ENCODE measurements at places on chromosomes 5 and 9.

DNA sequence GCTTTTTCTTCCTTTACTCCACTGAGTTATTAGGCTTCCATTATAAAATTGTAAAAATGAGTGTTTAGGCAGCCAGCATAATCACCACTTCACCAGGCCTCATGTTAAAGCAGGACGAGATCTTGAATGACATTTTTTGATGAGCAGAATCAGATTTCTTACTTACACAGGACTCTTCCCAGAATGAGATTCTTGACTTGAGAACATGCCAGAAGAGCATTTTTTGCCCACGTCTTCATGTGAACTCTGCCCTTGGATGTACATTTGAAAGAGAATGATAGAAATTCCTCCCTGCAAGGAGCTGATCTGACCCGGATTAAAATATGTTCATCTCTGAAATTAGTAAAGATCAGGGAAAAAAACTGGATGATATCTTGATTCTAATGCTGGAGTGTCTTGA is 212.1 kb upstream of the ADRA1B start:
- no peak for DNase-seq

- DNase-seq, result peak; percentile 81
Measured at GRCh38 chr9:14307989-14308852, 5.7 kb downstream of the NFIB start.

DNA sequence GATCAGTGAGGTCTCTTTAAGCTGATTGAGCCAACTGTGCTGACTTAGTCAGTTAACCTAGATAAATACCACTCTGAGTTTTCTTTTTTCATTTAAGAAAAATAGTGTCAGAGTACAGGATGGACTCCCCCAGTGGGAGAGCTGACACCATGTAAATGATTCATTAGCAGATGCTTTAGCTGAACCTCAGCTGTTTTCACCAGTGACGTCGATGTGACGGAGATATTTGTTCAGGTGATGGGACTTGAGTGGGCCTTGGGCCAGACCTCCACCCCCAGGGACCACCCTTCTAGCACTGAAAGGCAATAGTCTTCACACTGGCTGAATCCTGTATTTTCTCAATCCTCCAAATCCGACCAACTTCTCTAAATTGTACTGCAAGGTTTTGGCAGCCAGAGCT is 196.1 kb downstream of the GAS1 start:
- DNase-seq, result no peak

DNA sequence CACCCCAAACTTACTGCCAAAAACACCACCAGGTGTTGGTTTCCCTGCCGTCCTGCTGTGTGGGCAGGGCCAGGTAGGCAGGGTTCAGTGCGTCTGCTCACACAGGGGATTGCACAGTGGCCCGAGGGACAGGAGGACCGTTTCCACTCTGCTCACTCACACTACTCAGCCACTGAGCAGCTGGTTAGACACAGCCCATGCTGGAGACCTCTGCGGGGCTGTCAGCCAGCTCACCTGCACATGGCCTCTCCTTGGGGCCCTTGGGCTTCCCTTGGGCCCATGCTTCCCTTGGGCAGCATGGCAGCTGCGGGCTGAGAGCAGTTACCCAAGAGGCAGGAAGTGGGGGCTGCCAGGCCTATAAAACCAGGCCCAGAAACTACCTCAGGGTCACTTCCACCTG is 79.0 kb downstream of the SYK start:
- no peak for DNase-seq

GRCh38 chr9:13596383-13596970 is 317.0 kb upstream of the MPDZ start:
- no peak for DNase-seq

- DNase-seq, result peak; percentile 61
Measured at GRCh38 chr9:99057665-99058625, 47.0 kb upstream of the TGFBR1 start.

DNA sequence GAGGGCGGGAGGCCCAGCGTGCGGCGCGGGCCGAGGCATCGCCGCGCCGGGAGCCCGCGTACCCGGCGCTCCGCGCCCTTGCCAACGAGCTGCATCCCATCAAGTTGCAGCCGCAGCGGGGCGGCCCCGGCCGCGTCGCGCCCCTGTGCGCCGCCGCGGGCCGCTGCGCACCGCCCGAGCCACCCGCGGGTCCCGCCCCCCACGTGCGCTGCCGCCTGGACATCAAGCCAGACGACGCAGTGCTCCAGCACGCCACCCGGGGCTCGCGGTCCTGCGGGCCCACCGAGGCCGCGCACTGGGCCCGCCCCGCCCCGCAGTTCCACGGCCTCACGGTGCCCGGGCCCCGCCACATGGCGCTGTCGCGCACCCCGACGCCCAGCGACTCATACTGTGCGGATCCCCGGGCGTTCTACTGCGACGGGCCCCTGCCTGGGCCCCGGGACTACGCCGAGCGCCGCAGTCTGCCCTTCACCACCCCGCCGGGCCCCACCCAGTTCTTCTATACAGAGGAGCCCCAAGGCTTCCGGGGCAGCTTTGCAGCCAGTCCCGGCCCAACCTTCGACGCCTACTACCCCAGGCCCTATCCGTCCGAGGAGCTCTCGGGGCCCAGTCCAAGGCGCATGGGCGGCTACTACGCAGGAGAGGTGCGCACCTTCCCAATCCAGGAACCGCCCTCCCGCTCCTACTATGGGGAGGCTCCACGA is 2.6 kb downstream of the AJM1 start:
- DNase-seq, result no peak

DNA sequence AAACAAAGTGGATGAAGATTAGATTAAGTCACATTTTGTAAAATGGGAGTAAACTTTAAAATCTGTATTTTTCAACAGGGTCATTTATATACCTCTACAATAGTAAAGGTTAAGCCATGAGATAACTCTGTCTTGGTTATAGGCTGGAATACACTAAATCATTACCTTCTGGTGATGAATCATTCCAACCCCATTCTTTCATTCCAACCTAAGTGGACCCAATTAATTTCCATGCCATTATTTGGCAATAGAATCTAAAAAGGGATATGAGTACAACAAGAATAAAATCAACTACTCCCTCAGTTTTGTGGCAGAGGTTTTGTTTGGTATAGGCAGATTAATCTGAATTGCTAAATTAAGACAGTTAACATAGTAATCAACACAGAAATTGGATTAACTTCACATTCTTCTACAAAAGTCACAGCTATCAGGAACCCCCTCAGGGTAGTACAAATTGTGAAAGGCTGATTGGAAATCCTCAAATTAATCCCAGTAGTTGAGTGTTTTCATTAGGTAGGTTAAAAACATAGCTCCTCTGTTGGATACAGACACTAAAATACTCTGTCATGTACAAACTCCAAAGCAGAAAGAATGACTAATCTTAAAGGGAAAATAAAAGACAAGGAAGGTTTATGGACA is 54.2 kb downstream of the ELAVL2 start:
- DNase-seq, result no peak

DNA sequence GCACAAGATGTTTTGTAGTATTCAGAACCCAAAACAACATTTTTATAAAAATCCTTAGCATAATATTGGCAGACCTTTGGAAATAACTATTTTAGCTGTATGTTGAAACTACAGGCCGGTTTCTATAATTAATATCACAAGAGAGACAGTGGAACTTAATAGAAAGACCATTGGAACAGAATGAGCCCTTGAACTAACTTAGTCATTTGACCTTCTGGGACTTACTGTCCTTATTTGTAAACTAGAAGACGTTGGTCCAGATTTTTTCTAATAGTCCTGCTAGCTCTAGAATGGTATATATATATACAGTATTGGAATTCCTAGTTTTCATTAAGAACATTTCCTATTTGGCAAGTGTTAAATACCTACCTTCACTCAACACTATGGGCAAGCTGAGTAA is 69.5 kb upstream of the ALDH1A1 start:
- no peak for DNase-seq

GRCh38 chr5:88813805-88814575 is 69.0 kb downstream of the MEF2C start:
- DNase-seq, result no peak

- DNase-seq, result peak; percentile 44
Measured at GRCh38 chr5:456351-457194, 13.6 kb downstream of the EXOC3 start.

GRCh38 chr5:113246361-113246870 is 188.4 kb downstream of the TSSK1B start:
- DNase-seq, result no peak

- DNase-seq, result no peak
Measured at GRCh38 chr9:99457406-99457805, 235.3 kb downstream of the SEC61B start.

GRCh38 chr5:149666212-149666852 is 63.8 kb upstream of the PPARGC1B start:
- DNase-seq, result no peak

DNA sequence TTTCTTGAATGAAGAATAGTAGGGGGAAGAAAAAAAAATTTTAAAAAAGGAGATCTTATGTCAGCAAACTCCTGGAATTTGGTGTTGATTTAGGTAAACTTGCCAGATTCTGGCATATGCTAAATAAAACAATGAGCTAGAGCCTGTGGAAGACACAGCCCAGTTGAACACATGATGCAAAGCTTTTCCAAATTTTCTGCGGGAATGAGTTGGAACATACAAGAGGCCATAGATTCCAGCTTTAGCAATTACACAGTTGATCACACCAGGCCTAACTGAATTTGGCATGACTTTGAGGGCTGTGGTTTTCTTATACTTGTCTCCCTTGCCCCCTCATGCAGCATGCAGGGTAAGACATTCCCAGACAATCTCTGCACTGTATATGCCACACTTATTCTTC is 297.0 kb downstream of the SH3GL2 start:
- peak; percentile 27 for DNase-seq

GRCh38 chr9:137899551-137900360 is 22.2 kb downstream of the CACNA1B start:
- DNase-seq, result no peak

GRCh38 chr9:130713286-130713960 is 19.8 kb downstream of the EXOSC2 start:
- DNase-seq, result no peak

DNA sequence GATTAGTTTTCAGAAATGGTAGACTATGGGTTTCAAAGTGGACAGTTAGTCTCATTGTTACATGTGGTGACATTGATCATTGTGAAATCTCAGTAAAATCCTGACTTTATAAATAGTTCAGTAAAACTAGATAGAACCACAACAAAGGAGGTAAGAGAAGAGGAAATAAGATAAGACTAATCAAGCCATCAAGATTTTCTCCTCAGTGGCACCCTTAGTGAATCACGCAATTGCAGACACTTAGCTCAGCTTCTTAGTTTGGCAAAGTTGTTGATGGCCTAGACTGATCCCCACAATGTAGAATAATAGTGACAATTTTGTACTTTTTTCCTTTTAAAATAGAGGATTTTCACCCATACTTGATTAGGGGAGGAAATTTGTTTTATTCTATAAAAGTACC is 426.7 kb upstream of the ITGA1 start:
- no peak for DNase-seq

GRCh38 chr5:154819546-154819945 is 30.9 kb downstream of the FAXDC2 start:
- no peak for DNase-seq

DNA sequence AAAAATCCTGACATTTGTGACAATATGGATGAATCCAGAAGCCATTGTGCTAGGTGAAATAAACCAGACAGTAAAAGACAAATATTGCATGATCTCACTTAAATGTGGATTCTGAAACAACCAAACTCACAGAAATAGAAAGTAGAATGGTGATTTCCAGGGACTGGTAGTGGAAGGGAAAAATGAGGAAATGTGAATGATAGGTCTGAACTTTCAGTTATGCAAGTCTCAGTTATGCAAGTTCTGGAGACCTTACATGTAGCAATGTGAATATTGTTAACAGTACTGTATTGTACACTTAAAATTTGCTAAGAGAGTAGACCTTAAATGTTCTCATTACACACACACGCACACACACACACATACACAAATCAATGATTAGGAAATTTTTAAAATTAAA is 84.9 kb downstream of the SLCO4C1 start:
- DNase-seq, result no peak

GRCh38 chr5:98880598-98880997 is 48.2 kb downstream of the CHD1 start:
- DNase-seq, result peak; percentile 5

- DNase-seq, result no peak
Measured at GRCh38 chr9:33170464-33171415, 3.6 kb upstream of the B4GALT1 start.

DNA sequence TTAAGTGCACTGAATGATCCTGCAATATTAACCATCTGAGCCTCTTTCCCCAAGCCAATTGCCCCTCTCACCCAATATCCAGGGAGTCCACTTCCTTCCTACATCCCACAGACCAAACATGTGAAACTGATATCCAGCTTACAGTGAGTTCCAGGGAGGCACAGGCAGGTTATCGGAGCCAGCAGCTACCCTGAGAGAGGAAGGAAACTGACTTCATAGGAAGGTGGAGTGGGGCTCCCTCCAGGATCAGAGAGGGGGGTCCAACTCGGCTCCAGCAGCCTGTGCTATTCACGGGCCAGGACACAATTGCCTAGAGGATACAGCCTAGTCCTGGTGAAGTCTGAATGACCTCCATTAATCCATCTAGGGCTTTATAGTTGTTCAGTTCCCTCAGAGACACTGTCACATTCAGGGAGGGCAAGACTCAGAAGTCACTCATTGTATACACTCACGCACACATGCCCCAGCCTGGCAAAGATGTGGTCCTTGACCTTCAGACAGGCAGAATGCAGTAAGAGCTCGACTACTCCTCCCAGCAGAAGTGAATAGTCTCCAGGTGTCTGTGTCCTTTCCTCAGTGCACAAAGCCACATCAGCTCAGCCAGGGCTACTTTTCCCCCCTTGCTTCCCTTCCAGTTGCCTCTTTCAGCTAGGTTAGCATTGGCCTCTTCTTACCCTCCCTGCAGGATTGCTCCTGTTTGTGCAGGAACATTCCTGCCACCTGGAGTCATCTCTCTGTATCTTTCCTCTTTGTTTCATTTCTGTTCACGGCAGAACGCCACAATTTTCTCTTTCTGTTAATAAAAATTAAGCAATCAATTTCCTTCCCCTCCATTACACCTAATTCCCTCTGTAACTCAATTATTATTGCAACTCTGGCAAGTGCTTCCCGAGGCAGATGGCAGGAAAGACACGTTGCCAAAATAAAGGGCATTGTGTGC is 501.7 kb downstream of the ARHGEF28 start:
- peak; percentile 54 for DNase-seq

DNA sequence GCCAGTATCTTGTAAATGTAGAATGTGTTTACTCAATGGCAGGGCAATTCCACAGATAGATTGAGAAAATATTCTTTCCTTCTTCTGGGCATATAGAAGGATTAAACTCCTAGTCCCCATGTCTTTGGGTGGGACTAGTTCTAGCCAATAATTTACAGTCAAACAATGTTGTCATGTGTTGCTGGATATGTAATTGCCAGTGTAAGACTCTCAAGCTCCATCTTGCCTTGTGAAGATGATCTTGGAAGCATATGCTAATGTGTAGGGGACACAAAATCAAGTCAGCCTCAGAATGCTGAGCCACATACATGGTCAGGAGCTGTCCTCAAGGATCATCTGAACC is 386.9 kb downstream of the CETN3 start:
- DNase-seq, result peak; percentile 25

GRCh38 chr9:74775396-74775795 is 112.3 kb downstream of the TRPM6 start:
- DNase-seq, result no peak

GRCh38 chr5:72722792-72723452 is 93.5 kb upstream of the TNPO1 start:
- DNase-seq, result no peak
